ENCODE measurements at places on chromosomes 11 and 22.
A peak's percentile ranks its signal among the peaks of the same experiment; 100 is the strongest.

DNA sequence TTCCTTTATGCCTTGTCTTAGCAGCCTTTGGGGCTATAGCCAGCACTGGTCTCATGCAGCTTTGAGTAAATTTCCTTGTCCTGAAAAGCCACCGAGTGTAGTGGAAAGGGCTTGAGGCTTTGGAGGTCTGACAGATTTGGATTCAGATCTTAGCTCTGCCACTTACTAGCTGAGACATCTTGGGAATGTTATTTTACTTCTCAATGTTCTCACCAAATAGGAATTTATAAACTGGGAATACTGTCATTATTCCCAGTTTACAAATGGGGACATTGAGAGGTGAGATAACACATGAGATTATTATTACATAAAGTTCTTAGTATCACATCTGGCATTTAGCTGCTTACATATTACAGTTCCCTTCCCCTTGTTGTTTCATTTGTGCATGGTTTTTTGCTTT lies 95.5 kb downstream of the COMMD9 start:
- no peak for DNase-seq

- no peak for DNase-seq
Observed at GRCh38 chr11:82899186-82899820, 927 bp downstream of the PRCP start.

DNA sequence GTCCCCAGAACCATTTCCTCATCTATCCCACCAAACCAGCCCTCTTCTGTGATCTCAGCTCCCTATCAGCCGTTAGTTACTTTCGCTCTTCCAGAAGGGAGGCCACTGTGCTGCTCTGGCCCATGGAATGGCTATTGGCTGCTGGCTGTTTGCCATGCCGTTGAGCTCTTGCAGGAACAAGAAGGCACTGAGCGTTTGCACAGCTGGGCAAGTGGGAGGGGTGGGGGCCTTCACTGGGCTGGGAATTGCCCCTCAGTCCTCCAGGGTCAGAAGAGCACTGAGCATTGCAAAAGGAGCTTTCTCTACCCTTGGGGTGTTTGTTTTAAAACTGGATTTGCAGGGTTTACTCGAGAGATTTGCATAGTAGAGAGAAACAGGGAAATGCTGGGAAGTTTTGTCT lies 129.0 kb upstream of the PARVA start:
- no peak for DNase-seq

- DNase-seq: no peak
Observed at GRCh38 chr11:97072420-97072819, 682.6 kb downstream of the JRKL start.

- no peak for DNase-seq
Observed at GRCh38 chr22:19085233-19085718, 36.9 kb downstream of the DGCR2 start.

DNA sequence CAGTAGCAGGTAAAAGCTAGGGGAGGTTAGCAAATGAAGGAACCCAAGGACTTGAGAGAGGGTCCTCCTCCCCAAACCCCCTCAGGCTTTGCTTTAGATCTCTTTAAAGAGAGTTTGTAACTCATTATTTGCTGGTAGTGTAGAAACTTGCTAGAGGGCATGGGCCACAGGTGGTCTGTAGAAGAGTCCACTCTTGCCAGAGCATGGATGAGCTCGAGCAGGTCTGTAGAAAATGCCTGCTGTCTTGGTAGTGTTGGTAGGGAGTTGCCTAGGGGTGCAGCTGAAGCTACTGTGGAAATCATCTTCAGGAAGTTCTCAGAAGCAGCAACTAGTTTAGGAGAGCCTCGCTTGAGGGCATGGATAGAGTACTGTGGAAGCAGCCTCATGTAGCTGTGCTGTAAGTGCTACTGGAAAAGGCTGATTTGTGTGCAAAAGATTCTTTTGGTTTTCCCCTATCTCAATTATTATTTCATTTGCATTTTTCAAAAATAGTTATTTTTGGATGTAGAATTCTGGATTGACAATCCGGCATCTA lies 104.3 kb downstream of the TMEM135 start:
- DNase-seq: no peak

DNA sequence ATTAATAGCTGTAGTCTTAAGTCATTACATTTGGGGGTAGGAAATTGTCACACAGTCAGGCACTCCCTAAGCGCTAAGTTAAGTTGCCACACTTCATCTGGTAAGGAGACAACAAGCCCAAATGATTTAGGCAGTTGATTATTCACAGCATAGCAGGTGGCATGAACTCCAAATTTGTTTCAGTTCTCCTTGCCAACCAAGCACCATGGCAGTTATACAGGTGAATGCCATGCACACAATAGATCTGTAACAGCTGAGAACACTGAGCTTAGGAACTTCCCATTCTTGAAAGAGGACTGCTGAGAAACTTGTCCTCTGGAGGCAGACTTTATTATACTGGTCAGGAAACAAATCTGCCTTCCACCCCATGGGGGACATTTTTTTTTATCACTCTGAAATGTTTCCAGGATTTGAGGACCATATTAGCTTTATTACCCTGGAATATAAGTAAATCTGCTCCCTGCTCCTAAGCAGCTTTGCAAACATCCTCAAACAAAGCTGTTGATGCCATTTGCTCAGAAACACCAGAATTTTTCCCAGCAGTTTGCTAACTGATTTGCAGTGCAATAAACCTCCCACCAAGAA lies 5.1 kb upstream of the INTS4 start:
- no peak for DNase-seq

- DNase-seq: peak; percentile 44
Observed at GRCh38 chr22:17980638-17981051, 43.7 kb downstream of the MICAL3 start.

DNA sequence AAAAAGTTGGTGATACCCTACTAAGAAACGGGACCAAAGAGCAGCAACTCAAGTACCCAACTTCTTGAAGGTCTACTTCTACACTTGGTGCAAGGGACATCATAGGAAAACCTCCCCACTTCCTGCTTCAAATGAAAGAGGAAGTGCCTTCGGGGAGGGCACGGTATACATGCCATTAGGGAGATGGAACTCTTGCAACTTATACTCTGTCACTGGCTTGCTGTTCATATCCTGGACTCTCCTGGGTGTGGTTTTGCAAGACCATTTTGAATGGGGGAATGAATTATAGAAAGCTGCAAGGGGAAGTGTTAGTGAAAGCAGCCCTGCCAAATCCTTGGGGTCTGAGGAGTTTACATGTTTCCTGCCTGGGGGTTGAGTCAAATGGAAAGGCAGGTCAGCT lies 41.9 kb downstream of the CSNK2A3 start:
- DNase-seq: no peak

DNA sequence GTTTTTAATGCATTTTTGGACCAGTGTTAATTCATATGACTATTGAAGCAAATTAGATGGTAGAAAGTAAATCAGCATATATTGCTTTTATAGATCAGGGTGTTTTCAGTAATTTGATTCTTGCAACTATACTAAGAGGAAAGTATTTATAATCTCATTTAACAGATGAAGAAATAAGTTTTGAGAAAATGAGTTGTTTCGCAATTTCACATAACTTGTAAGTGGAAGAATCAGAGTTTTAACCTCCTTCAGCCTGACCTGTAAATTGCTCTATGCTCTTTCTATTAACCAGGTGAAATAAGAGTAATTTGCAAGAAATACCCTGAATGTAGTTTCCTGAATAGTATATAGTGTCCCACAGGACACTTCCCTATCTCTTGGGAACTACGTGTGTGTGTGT lies 1106.8 kb upstream of the RAG2 start:
- no peak for DNase-seq

GRCh38 chr22:28402060-28402459 lies 277.6 kb downstream of the TTC28 start:
- DNase-seq: no peak

DNA sequence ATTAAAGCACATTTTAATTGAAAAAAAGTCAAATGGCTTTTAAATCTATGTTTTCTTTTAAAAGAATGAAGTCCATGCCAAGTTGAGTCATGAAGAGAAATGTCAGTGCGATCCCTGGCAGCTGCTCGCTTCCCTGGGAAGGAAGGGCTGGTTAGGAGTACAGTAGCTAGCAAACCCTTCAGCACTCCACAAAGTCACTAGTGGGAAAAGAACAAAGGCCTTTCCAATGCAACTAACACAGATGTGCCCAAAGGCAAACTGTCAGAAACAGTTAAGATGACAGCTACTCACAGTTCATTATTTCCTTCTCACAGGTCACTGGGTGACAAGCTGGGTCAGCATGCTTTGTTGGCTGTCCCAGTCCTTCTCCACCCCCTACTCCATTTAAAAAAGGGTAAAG lies 308.7 kb downstream of the DCDC1 start:
- DNase-seq: no peak

- no peak for DNase-seq
Observed at GRCh38 chr11:116336540-116336939, 436.2 kb downstream of the BUD13 start.

DNA sequence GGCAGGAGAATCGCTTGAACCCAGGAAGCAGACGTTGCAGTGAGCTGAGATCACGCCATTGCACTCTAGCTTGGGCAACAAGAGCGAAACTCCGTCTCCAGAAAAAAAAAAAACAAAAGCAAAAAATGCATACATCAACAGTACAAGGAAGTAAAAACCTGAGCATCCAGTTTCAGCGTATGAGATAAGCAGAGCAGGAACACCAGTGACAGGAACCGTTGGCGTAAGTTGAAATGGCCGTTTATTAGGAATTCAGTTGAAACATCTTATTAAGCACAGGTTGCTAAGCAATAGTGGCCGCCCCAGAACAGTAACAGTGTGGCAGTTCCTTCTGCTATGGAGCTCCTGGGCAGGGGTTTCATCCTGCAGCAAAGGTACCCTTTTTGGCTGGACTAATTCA lies 4.0 kb upstream of the L3MBTL2 start:
- no peak for DNase-seq

DNA sequence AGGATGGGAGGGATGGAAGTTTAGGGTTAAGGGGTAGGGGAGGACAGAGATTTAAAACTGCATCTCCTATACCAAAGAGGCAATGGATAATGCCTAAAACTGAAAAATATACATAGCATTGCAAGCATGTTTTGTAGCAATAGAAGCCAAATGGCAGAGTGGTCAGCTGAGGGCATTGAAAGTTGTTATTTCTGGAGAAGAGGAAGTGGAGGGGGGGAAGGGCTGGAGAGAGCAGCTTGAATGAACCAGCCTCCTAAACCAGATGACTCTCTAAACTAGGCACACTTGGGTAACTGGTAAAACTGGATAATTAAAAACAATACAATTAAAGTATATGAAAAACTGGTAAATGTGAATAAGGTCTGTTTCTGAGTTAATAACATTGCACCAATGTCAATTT lies 70.3 kb upstream of the TP53I11 start:
- no peak for DNase-seq

DNA sequence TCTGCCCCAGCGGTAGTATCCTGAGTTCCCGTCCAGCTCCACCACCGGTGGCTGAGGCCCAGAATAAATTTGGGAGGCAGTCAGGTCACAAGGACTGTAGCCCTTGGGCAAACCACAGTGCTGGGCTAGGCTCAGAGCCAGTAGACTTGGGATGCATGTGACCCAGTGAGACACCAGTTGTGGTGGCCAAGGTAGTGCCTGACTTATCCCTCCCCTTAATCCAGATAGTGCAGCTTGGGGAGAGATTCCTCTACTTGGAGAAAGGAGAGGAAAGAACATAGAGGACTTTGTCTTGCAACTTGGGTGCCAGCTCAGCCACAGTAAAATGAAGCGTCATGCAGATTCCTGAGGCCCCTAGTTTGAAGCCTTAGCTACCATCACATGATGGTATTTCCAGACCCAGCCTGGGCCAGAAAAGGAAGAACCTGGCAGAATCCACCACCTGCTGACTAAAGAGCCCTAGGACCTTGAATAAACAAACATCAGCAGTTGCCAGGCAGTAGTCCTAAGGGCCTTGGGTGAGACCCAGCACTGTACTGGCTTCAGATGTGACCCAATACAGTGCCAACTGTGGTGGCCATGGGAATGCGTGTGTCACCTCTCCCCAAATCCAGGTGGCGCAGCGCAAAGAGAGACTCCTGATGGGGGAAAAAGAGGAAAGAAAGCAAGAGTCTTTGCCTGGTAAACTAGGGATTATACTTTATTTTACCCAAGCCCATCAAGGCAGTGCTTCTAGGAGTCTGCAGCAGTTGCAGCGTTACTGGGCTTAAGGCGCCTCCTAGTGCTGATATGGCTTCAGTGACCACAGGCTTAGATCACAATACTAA lies 17.0 kb upstream of the DDX10 start:
- DNase-seq: peak; percentile 77

DNA sequence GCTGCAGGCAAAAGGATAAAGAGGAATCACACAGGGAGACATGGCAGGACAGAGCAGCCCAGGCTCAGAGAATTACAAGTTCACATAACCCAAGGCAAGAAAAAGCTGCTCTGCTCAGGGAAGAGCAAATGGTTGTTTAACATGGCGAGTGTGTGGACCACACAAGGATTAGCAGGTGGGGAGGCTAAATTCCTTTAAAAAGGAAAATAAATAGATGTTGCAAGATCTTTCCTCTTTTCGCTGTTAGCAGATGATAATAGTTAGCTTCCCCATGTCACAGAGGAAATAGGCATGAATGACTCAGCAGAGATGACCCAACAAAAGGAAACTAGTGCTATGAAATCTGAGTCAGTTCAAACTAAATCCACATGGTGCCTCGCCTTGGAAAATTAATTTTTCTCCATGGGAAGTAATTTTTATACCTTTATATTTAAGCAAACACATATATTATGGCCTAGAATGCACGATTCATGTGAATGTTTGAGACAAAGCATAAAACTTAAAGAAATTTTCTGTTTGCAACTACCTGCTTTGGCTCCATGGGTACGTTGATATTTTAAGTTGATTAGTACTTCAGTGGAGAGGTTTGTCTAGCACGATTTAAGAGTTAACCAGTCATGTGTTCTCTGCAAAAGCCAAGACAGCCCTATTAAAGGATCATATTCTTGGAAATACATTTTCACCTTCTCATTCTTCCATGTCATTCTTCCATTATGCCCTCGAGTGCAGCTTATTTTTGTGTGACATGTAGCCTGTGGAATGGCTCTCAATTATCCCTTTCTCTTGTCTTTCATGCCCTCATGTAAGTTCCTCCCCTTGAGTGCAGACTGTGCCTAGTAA lies 38.5 kb upstream of the FJX1 start:
- DNase-seq: no peak

Measured in stimulated activated CD4-positive, alpha-beta T cell treated with anti-CD3 and anti-CD28 coated beads, Interleukin-4, amount 100 ng/mL, for 24 hours (primary cell).